Stimulated activated CD4-positive, alpha-beta T cell treated with anti-CD3 and anti-CD28 coated beads, Interleukin-15, amount 100 ng/mL, for 1 hour (primary cell): ENCODE measurements at places on chromosomes 1 and 21.

- DNase-seq = no peak
Observed at GRCh38 chr1:45796381-45796780, 7.0 kb upstream of the MAST2 start.

DNA sequence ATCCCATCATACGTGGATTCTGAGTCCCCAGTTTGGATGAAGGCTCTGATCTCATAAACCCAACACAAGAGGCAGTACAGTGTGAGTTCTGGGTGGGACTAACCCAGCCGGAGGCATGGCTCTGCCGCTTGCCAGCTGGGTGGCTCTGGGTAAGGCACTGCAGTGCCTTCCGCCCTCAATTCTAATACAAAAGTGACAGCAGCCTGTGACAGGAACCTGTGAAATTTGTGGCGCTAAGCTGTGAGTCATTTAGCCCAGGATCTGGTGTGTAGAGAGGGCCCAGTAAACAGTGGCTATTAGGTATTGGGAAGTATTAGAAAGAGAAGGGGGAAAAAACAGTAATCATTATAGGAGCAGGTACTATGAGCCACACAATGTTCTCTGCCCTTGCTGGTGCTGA lies 23.3 kb downstream of the HSPG2 start:
- no peak for DNase-seq

GRCh38 chr1:243710467-243710866 lies 139.6 kb downstream of the AKT3 start:
- no peak for DNase-seq

GRCh38 chr1:214506972-214507431 lies 44.4 kb downstream of the PTPN14 start:
- no peak for DNase-seq

- no peak for DNase-seq
Observed at GRCh38 chr1:248857201-248857600, 1.7 kb downstream of the ZNF692 start.

DNA sequence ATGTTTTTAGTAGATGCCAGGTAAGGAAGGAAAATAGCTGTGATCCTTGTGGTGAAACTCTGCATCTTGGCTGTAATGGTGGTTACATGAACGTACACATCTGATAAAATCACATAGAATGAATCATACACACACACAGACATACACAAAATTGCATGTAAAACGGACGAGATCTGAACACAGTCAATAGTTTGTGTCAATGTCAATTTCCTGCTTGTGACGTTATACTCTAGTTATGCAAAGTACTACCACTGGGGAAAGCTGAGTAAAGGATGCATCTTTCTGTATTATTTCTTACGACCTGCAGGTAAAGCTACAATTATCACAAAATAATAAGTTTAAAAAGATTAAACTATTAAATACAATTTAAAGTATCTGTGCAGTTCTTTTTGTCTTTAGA lies 493.7 kb upstream of the ZP4 start:
- DNase-seq = no peak

GRCh38 chr1:34060901-34061415 lies 104.1 kb downstream of the CSMD2 start:
- DNase-seq = no peak

DNA sequence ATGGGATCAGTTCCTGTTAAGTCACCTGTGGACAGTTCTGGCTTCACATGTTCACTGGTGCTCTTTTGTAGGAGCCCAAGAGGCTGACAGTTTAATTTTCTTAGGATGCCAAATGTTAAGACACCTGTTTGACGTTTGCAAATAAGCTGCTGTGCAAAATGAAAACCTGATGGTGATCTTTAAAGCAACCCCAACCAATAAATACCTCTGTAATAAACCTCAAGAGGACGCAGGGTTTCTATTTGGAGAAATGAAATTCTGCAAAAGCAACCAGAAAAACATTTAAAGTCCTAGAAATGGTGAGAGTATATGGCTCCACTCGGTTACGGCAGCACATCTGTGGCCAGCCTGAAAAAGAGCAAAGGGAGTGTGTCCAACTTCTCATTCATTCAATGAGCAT lies 5.7 kb upstream of the RHEX start:
- DNase-seq = no peak

DNA sequence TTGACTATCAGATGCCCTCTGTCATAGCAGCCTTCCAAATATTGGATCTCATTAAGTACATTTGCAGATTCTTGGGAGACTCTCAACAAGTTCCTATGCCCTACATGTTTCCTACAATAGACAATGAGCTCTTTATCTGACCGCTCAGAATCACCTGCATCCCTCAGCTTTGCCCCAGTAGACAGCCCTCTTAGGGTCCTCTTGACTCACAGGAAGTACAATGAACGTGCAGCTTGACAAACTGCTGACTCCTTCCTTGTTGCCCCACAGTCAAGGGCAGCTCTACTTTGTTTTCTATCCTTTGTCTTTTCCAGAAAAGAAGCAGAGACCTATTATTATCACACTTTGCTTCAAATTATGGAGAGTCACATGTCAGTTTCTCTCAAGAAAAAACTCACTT lies 27.6 kb downstream of the SLC44A5 start:
- no peak for DNase-seq

GRCh38 chr1:219666242-219666641 lies 53.3 kb upstream of the ZC3H11B start:
- no peak for DNase-seq

- DNase-seq = no peak
Observed at GRCh38 chr1:108017698-108018097, 52.7 kb upstream of the VAV3 start.

DNA sequence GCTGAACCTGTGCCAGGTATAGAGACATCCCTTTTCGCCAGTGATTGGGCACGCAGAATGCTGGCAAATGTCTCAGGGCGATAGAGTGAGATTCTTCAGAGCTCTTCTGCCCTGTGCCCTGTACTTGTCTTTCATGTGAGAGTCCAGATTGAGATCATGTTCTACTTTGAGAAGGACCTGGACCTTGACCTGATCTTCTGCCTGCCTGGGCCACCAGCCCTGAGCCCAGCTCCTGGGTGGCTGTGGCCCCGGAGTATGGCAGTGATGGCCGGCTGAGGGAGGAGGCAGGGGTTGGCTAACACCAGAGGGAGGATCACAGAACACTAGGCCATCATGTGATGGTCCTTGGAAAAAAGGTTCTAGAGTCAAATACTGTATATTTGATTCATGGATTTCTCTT lies 13.8 kb downstream of the STRIP1 start:
- no peak for DNase-seq

- DNase-seq = no peak
Observed at GRCh38 chr21:41366522-41367151, 4.8 kb downstream of the MX2 start.

DNA sequence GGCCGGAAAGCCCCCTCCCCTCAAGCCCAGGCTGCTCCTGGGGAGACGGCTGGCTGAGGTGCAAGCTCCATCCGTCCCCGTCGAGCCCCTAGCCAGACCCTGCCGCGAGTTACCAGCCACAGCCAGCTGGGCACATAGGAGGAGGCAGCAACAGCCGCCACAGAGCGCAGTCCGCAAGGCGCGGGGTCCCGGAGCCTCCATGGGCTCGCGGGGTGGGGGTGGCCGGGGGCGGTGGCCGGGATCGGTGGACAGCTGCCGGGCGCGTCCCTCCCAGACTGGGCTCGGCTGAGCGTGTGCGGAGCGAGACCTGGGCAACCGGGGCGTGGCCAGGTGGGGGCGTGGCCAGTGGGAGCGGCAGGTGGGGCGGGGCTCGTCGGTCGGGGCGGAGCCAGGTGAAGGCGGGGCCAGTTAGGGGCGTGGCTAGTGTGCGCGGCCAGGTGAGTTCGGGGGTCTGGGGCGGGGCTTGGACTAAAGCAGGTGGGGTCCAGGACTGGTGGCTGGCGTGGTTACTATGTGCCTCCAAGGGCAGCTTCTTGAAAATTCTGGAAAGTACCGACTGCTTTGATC lies at the start of gene CD164L2:
CD164L2 (minus strand) TSS at position 295 of the 567 bp plus-strand sequence; CDS start at position 201, 94 bp downstream.
- peak; percentile 31 for DNase-seq

DNA sequence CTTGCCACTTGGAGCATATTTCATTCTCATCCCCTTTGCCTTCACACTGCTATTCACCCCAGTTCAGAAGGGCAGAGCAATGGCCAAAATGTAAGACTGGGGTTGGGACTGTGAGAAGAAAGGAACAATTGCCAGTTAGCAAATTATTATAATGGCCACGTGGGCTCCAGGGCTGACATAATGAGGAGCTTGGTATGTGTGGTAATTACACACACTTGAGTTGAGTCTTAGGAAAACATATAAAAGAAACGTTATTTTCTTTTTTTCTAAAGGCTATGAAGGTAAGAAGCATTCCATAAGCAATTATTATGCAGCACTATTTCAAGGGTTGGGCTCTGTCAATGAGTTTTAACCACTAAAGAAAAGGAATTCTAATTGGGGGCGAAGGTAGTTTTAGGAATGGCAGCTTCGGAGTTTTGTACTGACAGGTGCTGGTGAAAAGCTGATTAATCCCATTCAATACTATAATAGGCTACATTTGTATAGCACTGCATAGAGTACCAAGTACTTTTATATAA lies 32.5 kb upstream of the BCL10 start:
- no peak for DNase-seq

- DNase-seq = no peak
Observed at GRCh38 chr1:33895976-33896375, 32.1 kb downstream of the HMGB4 start.

- DNase-seq = no peak
Observed at GRCh38 chr1:246213036-246213435, 294.0 kb downstream of the SMYD3 start.

- DNase-seq = no peak
Observed at GRCh38 chr1:204149635-204150565, 1.9 kb downstream of the ETNK2 start.

- no peak for DNase-seq
Observed at GRCh38 chr1:75341537-75341936, 207.3 kb downstream of the LHX8 start.

DNA sequence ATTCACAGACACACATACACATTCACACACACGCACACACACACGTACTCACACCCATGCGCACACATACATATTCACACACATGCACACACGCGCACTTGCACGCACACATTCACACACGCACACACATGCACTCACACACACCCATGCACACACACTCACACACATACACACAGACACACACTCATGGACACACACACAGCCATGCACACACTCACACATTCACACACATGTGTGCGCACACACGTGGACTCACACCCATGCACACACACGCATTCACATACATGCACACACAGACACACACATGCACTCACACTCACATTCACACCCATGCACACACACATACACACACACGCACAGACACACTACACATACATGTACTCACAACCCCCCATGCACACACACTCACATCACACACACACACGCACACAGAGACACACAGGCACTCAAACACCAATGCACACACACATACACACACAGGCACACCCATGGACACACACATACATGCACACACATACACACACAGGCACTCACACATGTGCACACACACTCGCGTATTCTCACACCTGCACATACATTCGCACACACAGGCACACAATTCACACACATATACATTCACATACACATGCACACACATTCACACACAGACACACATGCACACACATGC lies 589.1 kb downstream of the PTPRU start:
- no peak for DNase-seq

DNA sequence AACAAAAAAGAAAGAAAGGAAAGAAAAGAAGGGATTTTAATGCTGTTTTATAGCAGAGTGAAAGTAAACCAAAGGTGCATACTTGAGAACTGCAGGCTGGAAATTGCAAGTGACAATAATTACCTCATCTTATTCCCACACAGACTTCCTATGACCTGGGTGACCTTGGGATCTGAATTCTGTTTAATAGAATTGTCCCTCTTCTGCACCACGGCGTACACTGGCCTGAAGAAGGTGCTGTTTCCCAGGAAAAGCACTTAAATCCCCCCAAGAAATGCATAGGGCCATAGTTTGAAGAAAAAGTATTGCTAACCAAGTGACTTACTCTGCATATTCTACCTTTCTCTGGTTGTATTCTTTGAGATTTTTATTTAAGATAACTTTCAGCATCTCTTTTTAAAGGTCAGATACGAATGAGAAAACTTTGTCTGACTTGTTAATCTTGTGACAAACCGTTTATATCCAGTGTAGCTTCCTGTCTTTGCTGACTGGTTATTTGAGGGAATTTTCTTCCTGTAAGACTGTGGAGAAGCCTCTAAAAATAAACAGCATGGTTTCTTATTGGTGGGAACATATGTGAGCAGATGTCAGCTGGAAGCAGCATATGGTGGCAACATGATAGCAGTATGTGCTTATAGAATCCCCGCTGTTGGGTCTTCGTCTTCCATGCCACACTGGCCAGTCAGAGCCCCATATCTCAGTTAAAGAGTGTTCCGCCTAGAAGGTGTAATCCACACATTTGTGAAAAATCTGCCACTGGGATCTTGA lies 16.3 kb downstream of the TGFB2 start:
- DNase-seq = no peak

- no peak for DNase-seq
Observed at GRCh38 chr1:34770891-34771504, 10.0 kb upstream of the GJB3 start.

DNA sequence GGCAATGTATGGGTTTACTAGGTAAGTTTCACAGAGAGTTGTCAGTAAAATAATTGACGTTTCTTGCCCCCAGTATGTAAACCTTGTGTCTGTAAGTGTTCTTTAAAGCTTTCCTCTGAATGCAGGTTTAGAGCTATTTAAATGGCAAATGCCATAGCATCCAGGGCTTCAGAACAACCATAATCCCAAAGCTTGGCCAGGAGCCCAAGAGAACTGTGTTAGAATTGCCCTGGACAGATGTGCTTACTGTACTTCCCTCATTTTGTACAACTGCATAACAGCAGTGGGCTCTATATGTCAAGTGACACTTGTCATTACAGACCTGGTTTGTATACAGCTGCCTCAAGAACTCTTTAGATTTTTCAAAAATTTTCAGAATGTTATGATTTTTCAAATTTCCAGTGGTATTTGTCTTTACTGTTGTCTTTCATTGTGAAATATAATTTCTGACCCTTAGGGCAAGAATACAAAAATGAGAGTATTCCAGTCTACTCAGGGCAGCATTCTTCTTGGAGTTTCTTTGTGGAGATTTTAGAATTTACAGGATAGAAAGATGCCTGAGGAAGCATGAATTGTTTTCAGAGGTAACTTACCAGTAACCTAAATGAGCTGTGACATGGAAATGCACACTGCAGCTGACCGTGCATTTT lies 136.9 kb upstream of the L1TD1 start:
- no peak for DNase-seq

DNA sequence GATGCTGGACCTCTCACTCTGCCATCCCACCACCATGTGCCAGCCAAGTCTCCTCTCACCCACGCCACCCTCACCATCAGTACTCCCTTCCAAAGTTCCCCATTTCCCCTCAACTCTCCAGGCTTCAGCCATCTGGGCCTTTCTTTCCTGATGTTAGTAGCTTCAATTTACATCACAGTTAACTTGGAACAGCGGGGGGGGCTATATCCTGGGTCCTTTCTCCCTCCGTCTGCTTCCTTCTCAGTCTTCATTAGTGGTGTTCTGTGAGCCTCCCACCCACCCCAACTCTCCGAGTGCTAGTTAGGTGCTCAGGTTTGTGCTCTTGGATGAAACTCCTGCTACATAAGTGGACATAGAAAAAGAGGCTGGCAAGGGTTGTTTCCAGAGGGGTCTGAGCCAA lies 31.9 kb downstream of the KCNC4 start:
- no peak for DNase-seq

GRCh38 chr1:203091761-203092330 lies 6.0 kb upstream of the MYOG start:
- DNase-seq = no peak
